T-helper 17 cell (primary cell): ENCODE measurements at places on chromosomes 2 and 18. TPM values are rescaled to one million over a fixed set of nuclear protein-coding genes. Genes with fewer than 3 reads are reported as not detected.

DNA sequence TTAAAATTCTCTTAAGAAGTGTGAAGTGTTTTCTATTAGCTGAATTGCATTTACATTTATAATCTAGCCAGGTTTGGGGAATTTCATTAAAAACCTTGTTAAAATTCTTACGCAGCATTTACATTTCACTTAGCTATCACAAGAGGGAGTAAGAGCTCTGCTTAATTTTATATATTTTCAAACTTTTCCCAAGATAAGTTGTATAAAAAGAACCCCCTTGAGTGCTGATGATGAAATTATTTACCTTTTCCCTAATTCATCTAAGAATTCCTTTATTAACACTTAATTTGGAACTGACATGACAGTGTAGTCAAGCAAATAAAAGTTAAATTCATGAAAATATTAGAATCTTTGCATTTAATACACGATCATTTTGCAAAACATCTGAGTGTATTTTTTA, 54.2 kb upstream of the ZSWIM2 start:
- DNase-seq: no peak

The DAPL1 gene
- not detected for total RNA-seq

The GCA gene
- 6.9 TPM for total RNA-seq

- no peak for DNase-seq
Observed at GRCh38 chr18:79513381-79514081, 117.8 kb downstream of the NFATC1 start.

DNA sequence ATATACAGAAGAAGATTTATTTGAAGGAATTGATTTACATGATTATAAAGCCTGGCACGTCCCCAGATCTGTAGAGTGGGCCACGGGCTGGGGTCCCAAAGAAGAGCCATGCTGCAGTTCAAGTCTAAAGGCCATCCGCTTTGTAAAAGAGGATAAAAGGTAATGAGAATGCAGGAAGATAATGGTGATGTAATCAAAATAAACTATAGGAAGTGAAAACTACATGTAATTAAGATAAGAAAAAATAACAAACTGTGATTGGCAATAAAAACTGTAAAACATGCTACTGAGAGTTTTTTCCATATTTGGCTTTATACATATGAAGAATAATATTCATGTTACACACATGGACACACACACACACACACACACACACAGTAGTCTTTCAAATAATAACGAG, 59.0 kb upstream of the TMEFF2 start:
- DNase-seq: no peak

DNA sequence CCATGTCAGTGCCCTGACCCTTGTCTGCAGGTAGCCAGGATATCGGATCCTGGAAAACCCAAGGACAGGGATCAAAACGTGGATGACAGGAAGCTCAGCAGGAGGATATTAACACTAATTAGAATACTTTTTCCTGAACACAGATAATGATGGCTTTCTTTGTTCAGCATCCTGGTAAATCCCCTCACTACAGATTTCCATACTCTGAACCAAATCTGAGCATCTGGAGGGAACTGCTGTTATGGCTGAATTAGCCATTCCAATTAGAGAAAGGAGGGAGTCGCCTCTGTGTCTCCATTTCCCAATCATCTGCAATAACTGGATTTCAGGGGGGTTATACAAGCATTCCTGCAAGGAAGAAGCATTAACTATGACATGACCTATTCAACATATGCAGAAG, 24.4 kb downstream of the CXCR4 start:
- no peak for DNase-seq

DNA sequence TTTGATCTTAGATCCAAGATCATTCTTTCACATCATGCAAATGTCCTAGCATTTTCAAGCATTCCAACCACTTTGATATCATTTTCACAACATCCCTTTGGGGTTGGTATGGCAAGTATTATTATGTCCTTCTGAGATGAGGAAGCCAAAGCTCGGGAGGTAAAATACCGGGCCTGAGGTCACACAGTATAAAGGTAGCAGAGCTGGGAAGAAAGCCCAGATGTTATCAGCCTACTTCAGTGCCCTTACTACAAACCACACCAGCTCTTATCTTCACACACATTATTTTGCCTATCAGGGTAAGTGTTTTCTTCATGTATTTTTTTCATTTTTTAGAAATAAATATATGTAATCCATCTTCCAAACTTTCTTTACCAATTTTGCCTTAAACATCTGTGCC, 4.2 kb upstream of the B4GALT6 start:
- no peak for DNase-seq
